ENCODE measurements at places on chromosomes 12 and 14.

- H3K36me3 ChIP-seq, result no peaks in the 10 kb centered on the region
- no peak overlapping the region for H3K4me3 ChIP-seq
- DNase-seq, result no peak
- H3K4me1 ChIP-seq, result peaks cover under 1% of the 10 kb centered on the region
- no peak overlapping the region for H3K27ac ChIP-seq
These were observed 380.1 kb downstream of the SOX5 start for GRCh38 chr12:23569356-23569755.

DNA sequence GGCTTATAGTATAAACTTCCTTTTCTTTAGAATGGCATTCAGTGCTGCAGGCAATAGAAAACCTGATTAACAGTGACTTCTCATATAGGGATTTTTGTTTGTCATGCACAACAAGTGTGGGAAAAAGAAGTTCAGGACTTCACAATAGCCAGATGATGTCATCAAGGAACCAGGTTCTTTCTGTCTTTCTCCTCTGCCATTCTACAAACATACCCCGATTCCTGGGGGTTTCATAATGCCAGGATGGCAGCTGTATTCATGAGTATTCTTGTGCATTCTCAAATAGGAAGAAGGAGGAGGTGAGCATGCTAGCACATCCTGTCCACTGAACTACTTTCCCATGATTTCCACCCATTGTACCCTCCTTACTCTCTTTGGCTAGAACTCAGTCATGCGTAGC lies 182.7 kb upstream of the EEA1 start:
- H3K27me3 ChIP-seq, result no peaks in the 10 kb centered on the region
- H3K36me3 ChIP-seq, result no peaks in the 10 kb centered on the region
- no peak overlapping the region for H3K4me3 ChIP-seq
- H3K4me1 ChIP-seq, result peaks cover 39% of the 10 kb centered on the region
- DNase-seq, result no peak

GRCh38 chr14:32012062-32012461 lies 65.0 kb upstream of the ARHGAP5 start:
- H3K27ac ChIP-seq, result no peak overlapping the region
- H3K4me1 ChIP-seq, result no peaks in the 10 kb centered on the region

- H3K36me3 ChIP-seq, result no peaks in the 10 kb centered on the region
- no peak overlapping the region for H3K27ac ChIP-seq
- no peak overlapping the region for H3K4me3 ChIP-seq
- no peaks in the 10 kb centered on the region for H3K27me3 ChIP-seq
- DNase-seq, result no peak
- no peaks in the 10 kb centered on the region for H3K4me1 ChIP-seq
These were observed 118.8 kb upstream of the PARP11 start for GRCh38 chr12:3991798-3992580.

DNA sequence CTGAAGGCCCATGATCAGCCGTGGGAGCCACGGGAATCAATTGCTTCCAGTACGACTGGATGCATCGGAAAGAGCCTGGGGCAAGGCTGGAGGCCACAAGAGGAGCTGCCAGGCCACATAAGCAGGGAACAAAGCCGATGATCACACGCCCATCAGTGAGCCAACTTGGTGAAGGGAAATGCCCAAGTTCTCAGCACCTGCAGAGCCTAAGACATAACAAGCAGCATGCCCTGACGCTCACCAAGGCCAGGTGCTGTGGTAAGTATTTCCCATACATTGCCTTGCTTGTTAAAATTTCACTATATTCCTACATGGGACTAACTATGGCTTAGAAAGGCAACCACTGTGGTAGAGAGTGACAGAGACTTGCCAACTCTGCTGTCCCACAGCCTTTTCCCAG lies 555.9 kb downstream of the BCL11B start:
- no peaks in the 10 kb centered on the region for H3K4me1 ChIP-seq
- no peaks in the 10 kb centered on the region for H3K27me3 ChIP-seq
- DNase-seq, result no peak

- peaks cover 3% of the 10 kb centered on the region for H3K4me1 ChIP-seq
- H3K27me3 ChIP-seq, result no peaks in the 10 kb centered on the region
- no peak overlapping the region for H3K27ac ChIP-seq
- peak; percentile 74 for DNase-seq
These were observed 37.0 kb upstream of the P2RX7 start for GRCh38 chr12:121095544-121096198.

- no peak overlapping the region for H3K4me3 ChIP-seq
- H3K4me1 ChIP-seq, result no peaks in the 10 kb centered on the region
- no peak overlapping the region for H3K27ac ChIP-seq
- H3K27me3 ChIP-seq, result no peaks in the 10 kb centered on the region
These were observed 19.6 kb upstream of the ATP5MC2 start for GRCh38 chr12:53695152-53696145.

DNA sequence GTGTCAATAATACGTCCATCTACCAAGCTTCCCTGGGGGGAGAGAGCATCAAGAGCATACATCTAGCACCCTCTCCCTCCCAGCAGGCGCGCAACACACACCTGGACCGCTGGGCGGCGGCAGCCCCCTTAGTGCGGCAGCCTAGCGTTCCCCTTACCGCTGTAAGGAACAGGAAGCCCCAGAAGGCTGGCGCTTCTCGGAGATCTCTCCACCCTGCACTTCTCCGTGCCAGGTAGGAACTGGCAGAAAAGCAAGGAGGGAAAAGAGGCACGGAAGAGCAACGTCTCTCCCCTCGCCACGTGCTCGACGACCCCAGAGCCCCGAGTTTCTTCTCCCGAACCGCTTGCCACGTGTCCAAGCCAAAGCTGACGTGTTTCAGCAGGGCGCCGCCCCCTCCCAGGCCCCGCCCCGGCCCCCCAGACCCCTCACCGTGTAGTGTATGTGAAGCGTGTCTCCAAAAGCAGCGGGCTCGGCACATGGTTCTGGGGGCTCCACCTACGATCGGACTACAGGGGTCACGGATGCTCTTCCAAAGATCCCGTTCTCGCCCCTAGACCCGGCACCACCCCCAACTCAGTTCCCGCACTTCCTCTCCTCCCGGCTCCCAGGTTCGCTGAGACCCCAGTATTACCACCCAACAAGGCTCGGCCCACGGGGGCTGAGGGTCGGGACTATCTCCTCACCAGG lies 532 bp downstream of the FKBP11 start:
- H3K27ac ChIP-seq, result no peak overlapping the region
- peak; percentile 59 for DNase-seq
- no peaks in the 10 kb centered on the region for H3K27me3 ChIP-seq
- H3K4me1 ChIP-seq, result peaks cover 4% of the 10 kb centered on the region
- H3K4me3 ChIP-seq, result peak overlapping the region; percentile 59
- H3K36me3 ChIP-seq, result no peaks in the 10 kb centered on the region

DNA sequence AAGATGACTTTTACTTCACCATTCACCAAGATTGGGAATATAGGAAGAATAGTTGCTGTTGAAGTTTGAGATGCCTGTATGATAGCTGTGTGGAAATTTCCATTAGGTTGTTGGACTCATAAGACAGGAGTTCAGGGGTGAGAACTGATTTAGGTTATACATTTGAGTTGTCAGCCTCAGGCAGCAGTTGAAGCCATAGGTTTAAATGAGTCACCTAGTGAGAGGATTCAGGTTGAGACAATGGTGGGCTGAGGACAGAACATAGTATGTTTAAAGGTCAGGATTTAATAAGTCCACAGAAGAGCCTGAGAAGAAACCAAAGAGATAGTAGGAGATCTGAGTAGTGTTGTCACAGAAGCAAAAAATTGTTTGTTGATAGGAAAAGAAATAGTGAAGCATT lies 63.6 kb upstream of the MON2 start:
- no peak for DNase-seq
- no peak overlapping the region for H3K27ac ChIP-seq
- no peaks in the 10 kb centered on the region for H3K27me3 ChIP-seq
- no peaks in the 10 kb centered on the region for H3K4me1 ChIP-seq
- H3K4me3 ChIP-seq, result no peak overlapping the region
- no peaks in the 10 kb centered on the region for H3K36me3 ChIP-seq

- H3K36me3 ChIP-seq, result no peaks in the 10 kb centered on the region
- no peaks in the 10 kb centered on the region for H3K27me3 ChIP-seq
- no peak for DNase-seq
- H3K4me3 ChIP-seq, result no peak overlapping the region
These were observed 11.9 kb downstream of the ANKRD13A start for GRCh38 chr12:110010853-110011723.

GRCh38 chr12:11477110-11477509 lies 81.7 kb upstream of the PRB2 start:
- no peaks in the 10 kb centered on the region for H3K4me1 ChIP-seq
- H3K27me3 ChIP-seq, result no peaks in the 10 kb centered on the region
- no peak overlapping the region for H3K4me3 ChIP-seq
- H3K27ac ChIP-seq, result no peak overlapping the region
- H3K36me3 ChIP-seq, result no peaks in the 10 kb centered on the region
- no peak for DNase-seq

- H3K27ac ChIP-seq, result no peak overlapping the region
- H3K27me3 ChIP-seq, result no peaks in the 10 kb centered on the region
- no peak for DNase-seq
- H3K4me1 ChIP-seq, result no peaks in the 10 kb centered on the region
- H3K4me3 ChIP-seq, result no peak overlapping the region
These were observed 71.0 kb downstream of the DAD1 start for GRCh38 chr14:22518073-22518472.

DNA sequence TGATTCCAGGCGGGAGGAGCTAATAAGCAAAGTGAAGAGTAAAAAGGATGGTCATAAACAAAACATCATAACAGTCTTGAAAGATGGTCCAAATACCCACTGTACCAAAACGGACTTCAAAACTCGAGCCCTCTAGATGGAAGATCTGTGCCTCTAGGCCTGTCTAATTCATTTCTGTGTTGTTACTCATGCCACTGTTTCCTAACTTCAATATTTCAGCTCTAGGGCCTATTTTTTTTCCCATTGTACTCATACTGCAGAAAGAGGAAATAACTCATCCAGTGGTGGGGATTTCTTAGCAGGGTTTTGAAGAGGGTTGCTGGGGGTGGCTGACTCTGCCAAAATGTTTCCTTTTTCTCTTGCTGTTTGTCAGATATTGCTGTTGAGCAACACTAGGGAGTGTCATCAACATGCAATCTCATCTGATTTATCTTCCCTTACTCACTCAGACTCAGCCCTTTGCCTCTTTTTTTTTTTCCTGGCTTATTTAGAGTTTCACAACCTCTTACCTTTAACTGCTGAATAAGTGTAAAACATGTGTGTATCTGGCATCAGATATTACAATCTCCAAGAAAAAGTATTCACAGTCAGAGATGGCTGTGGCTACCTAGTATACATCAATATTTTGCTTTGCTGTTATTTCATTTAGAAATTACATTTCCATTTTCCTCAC lies 189.6 kb downstream of the DUSP6 start:
- H3K4me1 ChIP-seq, result no peaks in the 10 kb centered on the region
- H3K27ac ChIP-seq, result no peak overlapping the region
- no peaks in the 10 kb centered on the region for H3K36me3 ChIP-seq

- no peaks in the 10 kb centered on the region for H3K4me1 ChIP-seq
- H3K4me3 ChIP-seq, result no peak overlapping the region
- no peaks in the 10 kb centered on the region for H3K36me3 ChIP-seq
- DNase-seq, result no peak
- no peak overlapping the region for H3K27ac ChIP-seq
These were observed 238.4 kb upstream of the HMGA2 start for GRCh38 chr12:65585648-65586602.

DNA sequence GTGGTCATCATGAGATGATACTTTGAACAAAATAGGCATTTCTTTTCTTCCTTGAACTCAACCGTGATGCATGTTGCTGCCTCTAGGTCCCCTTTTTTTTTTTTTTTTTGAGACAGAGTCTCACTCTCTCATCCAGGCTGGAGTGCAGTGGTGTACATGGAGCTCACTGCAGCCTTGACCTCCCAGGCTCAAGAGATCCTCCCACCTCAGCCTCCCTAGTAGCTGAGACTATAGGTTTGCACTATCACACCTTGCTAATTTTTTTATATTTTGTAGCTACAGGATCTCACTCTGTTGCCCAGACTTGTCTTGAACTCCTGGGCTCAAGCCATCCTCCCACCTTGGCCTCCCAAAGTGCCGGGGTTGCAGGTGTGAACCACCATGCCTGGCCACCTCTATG lies 20.6 kb downstream of the DIP2B start:
- H3K36me3 ChIP-seq, result no peaks in the 10 kb centered on the region
- H3K4me1 ChIP-seq, result peaks cover 15% of the 10 kb centered on the region
- H3K27me3 ChIP-seq, result no peaks in the 10 kb centered on the region
- no peak overlapping the region for H3K27ac ChIP-seq
- H3K4me3 ChIP-seq, result no peak overlapping the region

- H3K4me3 ChIP-seq, result no peak overlapping the region
- H3K4me1 ChIP-seq, result peaks cover 3% of the 10 kb centered on the region
- H3K36me3 ChIP-seq, result no peaks in the 10 kb centered on the region
- H3K27me3 ChIP-seq, result no peaks in the 10 kb centered on the region
- no peak for DNase-seq
These were observed 93.8 kb upstream of the MDM1 start for GRCh38 chr12:68425998-68426397.

- no peaks in the 10 kb centered on the region for H3K27me3 ChIP-seq
- H3K27ac ChIP-seq, result no peak overlapping the region
- no peak for DNase-seq
- no peaks in the 10 kb centered on the region for H3K4me1 ChIP-seq
- no peak overlapping the region for H3K4me3 ChIP-seq
These were observed 87.9 kb upstream of the AVPR1A start for GRCh38 chr12:63238892-63239291.

- H3K27me3 ChIP-seq, result no peaks in the 10 kb centered on the region
- H3K36me3 ChIP-seq, result no peaks in the 10 kb centered on the region
- H3K4me1 ChIP-seq, result no peaks in the 10 kb centered on the region
These were observed 64.4 kb downstream of the SERPINA3 start for GRCh38 chr14:94676495-94677185.

DNA sequence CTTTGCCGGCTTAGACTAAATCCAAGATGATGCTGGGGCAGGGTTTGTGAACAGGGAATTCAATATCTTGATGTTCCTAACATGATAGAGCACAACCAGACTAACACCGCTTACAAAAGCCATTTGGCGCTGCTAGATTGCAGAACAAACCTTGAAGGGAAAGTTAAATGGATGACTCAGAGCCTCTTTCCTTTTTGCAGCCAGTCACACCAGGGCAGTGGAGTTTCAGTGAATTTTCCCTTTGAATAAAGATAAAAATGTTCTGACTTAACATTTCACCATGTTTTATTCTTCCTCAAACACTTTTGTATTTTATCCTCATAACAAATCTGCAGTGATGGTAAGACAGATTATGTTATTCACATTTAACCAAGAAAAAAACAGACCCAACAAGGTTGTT lies 47.3 kb downstream of the PDE6H start:
- no peak overlapping the region for H3K4me3 ChIP-seq
- H3K27ac ChIP-seq, result no peak overlapping the region
- H3K27me3 ChIP-seq, result no peaks in the 10 kb centered on the region
- DNase-seq, result no peak

GRCh38 chr14:100438678-100439592 lies 115.8 kb downstream of the SLC25A47 start:
- no peaks in the 10 kb centered on the region for H3K27me3 ChIP-seq
- peaks cover 12% of the 10 kb centered on the region for H3K4me1 ChIP-seq
- no peak for DNase-seq
- H3K27ac ChIP-seq, result no peak overlapping the region
- no peaks in the 10 kb centered on the region for H3K36me3 ChIP-seq
- no peak overlapping the region for H3K4me3 ChIP-seq

- no peak for DNase-seq
- no peak overlapping the region for H3K4me3 ChIP-seq
- no peaks in the 10 kb centered on the region for H3K27me3 ChIP-seq
- no peaks in the 10 kb centered on the region for H3K4me1 ChIP-seq
- H3K27ac ChIP-seq, result no peak overlapping the region
These were observed 2.7 kb upstream of the KRT6B start for GRCh38 chr12:52454411-52455201.

- H3K4me3 ChIP-seq, result no peak overlapping the region
- H3K27me3 ChIP-seq, result no peaks in the 10 kb centered on the region
- no peak for DNase-seq
- H3K4me1 ChIP-seq, result no peaks in the 10 kb centered on the region
These were observed 12.0 kb upstream of the RIOX1 start for GRCh38 chr14:73478684-73479083.

All from ovary (tissue), 10 donors.